ENCODE measurements at places on chromosomes 2 and 18. TPM values are rescaled to one million over a fixed set of nuclear protein-coding genes. Genes with fewer than 3 reads are reported as not detected.

GRCh38 chr2:222290736-222291484 lies 7.9 kb downstream of the PAX3 start:
- H3K4me1 ChIP-seq = peaks cover 9% of the 10 kb centered on the region
- peaks cover 48% of the 10 kb centered on the region for H3K27me3 ChIP-seq
- DNase-seq = peak; percentile 16

DNA sequence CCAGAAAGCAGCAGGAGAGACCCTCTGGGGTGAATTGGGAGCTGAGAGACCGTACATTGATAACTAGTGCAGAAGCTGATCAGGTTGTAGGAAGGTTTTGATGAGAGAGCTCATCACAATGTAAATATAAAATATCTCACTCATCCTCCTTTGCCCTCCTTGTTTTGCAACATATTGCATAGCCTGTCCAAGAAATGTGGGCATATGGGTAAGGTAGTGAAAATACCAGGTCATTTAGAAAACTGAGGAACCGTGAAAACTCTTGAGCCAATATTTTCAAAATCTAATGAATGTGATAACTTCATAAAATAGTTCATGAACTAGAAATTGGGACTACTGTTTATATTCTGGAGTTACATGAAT lies 31.4 kb downstream of the C18orf54 start:
- H3K4me3 ChIP-seq = no peak overlapping the region
- DNase-seq = no peak
- H3K36me3 ChIP-seq = no peaks in the 10 kb centered on the region
- H3K27ac ChIP-seq = no peak overlapping the region
- H3K27me3 ChIP-seq = no peaks in the 10 kb centered on the region
- H3K4me1 ChIP-seq = no peaks in the 10 kb centered on the region

DNA sequence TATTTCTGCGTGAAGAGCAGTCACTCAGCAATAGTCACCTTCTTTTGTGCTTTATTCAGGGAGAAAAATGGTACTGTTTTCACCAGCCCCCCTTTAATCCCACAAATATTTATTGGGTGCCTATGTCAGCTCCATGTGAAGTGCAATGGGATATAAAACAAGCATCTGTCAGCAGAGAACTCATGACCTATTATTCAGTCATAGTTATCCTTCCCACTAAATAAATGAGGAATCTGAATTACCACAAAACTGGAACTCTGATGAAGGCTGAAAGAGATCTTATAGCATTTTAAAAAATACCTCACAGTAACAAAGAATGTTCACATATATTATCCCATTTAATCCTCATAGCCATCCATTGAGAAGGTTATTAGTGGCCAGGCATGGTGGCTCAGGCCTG lies 45.8 kb downstream of the DHX57 start:
- no peaks in the 10 kb centered on the region for H3K36me3 ChIP-seq
- DNase-seq = no peak
- H3K27me3 ChIP-seq = no peaks in the 10 kb centered on the region
- H3K4me3 ChIP-seq = no peak overlapping the region
- H3K27ac ChIP-seq = no peak overlapping the region
- H3K4me1 ChIP-seq = no peaks in the 10 kb centered on the region

ALKAL2 gene
- not detected for total RNA-seq

TMEM247 gene
- not detected for total RNA-seq

DNA sequence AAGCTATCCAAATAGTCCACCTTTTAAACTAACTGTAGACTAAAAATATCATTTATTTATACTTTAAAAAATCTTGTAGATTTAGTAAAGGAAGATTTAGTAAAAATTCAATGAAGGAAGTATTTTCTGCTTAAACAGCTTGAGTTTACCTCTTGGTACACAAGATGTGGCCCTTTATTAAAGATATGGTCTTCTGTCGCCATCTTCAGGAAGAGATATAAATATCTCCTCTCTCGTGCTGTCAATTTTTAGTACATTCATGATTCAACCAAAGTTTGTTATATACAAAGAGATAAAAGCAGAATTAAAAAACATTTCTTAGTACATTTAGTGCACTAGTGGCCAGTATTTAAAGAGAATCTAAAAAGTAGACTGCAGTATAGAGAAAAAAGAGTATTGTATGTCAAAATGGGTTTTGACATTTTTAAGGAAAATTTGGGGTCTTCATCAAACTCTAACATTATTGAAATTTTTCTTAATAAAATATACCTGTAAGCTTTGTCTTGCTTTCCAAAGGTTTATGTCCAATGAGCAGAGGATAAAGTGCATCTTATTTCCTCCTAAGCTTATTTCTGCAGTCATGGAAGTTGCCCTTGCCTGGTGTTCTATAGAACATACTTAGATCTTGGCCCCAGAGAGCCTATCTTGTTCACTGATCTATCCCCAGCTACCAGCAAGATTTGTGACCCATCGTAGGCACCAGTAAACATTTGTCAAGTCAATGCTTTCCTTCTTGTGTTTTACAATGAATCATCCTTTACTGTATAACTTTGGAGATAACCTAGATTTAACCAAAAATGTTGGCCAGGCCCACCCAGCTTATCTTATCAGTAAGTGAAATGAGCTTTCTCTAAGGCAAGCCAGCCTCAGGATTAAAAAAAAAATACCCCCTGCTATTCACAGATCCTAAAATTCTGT lies 18.5 kb upstream of the EML6 start:
- H3K4me3 ChIP-seq = no peak overlapping the region
- no peaks in the 10 kb centered on the region for H3K4me1 ChIP-seq
- no peak for DNase-seq
- H3K36me3 ChIP-seq = no peaks in the 10 kb centered on the region
- H3K27me3 ChIP-seq = no peaks in the 10 kb centered on the region

- no peaks in the 10 kb centered on the region for H3K27me3 ChIP-seq
- H3K4me1 ChIP-seq = no peaks in the 10 kb centered on the region
- H3K4me3 ChIP-seq = no peak overlapping the region
- H3K36me3 ChIP-seq = no peaks in the 10 kb centered on the region
- no peak for DNase-seq
- H3K27ac ChIP-seq = no peak overlapping the region
Measured at GRCh38 chr2:120858361-120859106, 122.9 kb downstream of the GLI2 start.

DNA sequence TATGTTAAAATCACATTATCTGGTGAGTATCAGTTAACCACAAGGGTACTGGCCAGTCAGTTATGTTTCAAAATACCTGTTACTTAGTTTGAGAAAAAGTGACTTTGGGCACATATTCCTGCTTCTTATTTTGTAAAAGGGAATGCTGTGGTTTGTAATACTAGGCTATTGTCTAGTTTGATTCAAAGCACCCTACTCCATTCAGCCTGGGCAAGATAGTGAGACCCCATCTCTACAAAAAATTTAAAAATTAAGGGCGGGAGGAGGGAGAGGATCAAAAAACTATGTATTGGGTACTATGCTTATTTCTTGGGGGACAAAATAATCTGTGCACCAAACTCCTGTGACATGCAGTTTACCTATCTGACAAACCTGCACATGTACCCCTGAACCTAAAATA lies 18.9 kb downstream of the MBD5 start:
- no peak overlapping the region for H3K4me3 ChIP-seq
- H3K36me3 ChIP-seq = no peaks in the 10 kb centered on the region
- H3K27ac ChIP-seq = no peak overlapping the region
- DNase-seq = no peak

TCF23 gene
- not detected for total RNA-seq

DNA sequence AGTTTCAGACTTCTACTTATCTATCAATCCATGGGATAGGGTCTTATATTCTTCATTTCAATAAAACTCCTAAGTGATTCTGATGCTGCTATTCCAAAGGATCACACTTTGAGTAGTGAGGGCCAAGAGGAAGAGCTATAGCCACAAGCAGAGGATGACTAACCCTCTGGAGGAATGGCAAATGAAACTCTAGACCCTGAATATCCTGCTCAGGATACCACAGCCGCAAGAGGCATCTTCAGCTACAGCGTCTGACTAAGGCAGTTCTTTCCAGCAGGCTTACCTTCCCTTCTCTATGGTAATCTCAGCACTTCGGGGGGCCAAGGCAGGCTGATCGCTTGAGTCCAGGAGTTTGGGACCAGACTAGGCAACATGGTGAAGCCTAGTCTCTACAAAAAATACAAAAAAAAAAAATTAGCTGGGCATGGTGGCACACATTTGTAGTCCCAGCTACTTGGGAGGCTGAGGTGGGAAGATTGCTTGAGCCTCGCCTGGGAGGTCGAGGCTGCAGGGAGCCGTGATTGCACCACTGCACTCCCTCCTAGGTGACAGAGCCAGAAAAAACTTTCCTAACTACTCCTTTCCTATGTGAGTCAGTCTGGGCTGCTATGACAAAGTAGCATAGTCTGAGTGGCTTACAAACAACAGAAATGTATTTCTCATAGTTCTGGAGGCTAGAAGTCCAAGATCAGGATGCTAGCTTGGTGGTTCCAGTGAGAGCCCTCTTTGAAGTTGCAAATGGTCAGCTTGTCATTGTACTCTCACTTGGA lies 371.9 kb downstream of the IRS1 start:
- H3K27me3 ChIP-seq = no peaks in the 10 kb centered on the region
- peak overlapping the region; percentile 85 for H3K27ac ChIP-seq
- no peak overlapping the region for H3K4me3 ChIP-seq
- H3K4me1 ChIP-seq = peaks cover 28% of the 10 kb centered on the region

DNA sequence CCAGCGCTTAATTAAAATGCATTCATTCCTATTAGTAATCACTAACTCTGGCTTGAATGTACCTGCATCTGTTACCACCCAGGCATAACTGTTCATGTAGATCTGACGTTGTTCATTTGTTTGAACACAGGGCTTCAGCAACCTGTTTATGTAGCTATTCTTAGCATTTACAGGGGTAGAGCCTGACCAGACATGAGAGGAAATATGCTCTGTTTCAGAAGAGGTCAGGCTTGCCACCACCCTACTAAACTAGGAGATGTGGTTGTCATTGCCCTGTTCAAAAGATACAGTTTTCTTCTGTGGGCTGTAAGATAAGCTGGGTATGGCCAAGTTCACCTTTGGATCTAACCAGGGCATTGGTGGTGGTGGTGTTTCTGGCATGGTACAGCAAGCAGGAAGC lies 8.8 kb downstream of the MGAT5 start:
- no peak overlapping the region for H3K4me3 ChIP-seq
- H3K27ac ChIP-seq = no peak overlapping the region
- peaks cover 17% of the 10 kb centered on the region for H3K4me1 ChIP-seq
- H3K36me3 ChIP-seq = no peaks in the 10 kb centered on the region
- DNase-seq = no peak

IL18R1 gene
- total RNA-seq = 0.80 TPM

- H3K4me1 ChIP-seq = no peaks in the 10 kb centered on the region
- H3K36me3 ChIP-seq = no peaks in the 10 kb centered on the region
- no peak for DNase-seq
- H3K27ac ChIP-seq = no peak overlapping the region
Measured at GRCh38 chr2:129711816-129712675, 267.4 kb upstream of the RAB6C start.

- H3K27me3 ChIP-seq = no peaks in the 10 kb centered on the region
- no peaks in the 10 kb centered on the region for H3K36me3 ChIP-seq
- no peak overlapping the region for H3K27ac ChIP-seq
- no peaks in the 10 kb centered on the region for H3K4me1 ChIP-seq
- H3K4me3 ChIP-seq = no peak overlapping the region
Measured at GRCh38 chr2:23200787-23201114, 184.2 kb upstream of the KLHL29 start.

GRCh38 chr18:59056706-59057492 lies 82.8 kb upstream of the SEC11C start:
- peak; percentile 73 for DNase-seq
- H3K4me3 ChIP-seq = no peak overlapping the region
- no peak overlapping the region for H3K27ac ChIP-seq
- H3K4me1 ChIP-seq = peaks cover 21% of the 10 kb centered on the region

- peaks cover 18% of the 10 kb centered on the region for H3K4me1 ChIP-seq
- no peak for DNase-seq
- H3K4me3 ChIP-seq = peak overlapping the region; percentile 88
- H3K27me3 ChIP-seq = no peaks in the 10 kb centered on the region
- no peaks in the 10 kb centered on the region for H3K36me3 ChIP-seq
Measured at GRCh38 chr18:11909591-11910026, 1.5 kb upstream of the MPPE1 start.

SETBP1 gene
- total RNA-seq = 19.5 TPM

GRCh38 chr18:79186649-79187048 lies 117.5 kb downstream of the ATP9B start:
- H3K27ac ChIP-seq = no peak overlapping the region
- H3K4me3 ChIP-seq = no peak overlapping the region
- H3K4me1 ChIP-seq = no peaks in the 10 kb centered on the region
- H3K27me3 ChIP-seq = no peaks in the 10 kb centered on the region

ONECUT2 gene
- total RNA-seq = not detected

GRCh38 chr2:100818003-100818605 lies 1.8 kb upstream of the NPAS2 start:
- peak overlapping the region; percentile 87 for H3K27ac ChIP-seq
- peak overlapping the region; percentile 83 for H3K4me3 ChIP-seq
- no peaks in the 10 kb centered on the region for H3K36me3 ChIP-seq
- H3K27me3 ChIP-seq = no peaks in the 10 kb centered on the region
- DNase-seq = no peak

- peak; percentile 3 for DNase-seq
- H3K36me3 ChIP-seq = peaks cover 19% of the 10 kb centered on the region
- no peak overlapping the region for H3K27ac ChIP-seq
- no peak overlapping the region for H3K4me3 ChIP-seq
- no peaks in the 10 kb centered on the region for H3K27me3 ChIP-seq
Measured at GRCh38 chr2:240123821-240124650, 12.1 kb downstream of the COPS9 start.

HOXD12 gene
- not detected for total RNA-seq

GRCh38 chr2:15147591-15147990 lies 413.5 kb downstream of the NBAS start:
- no peak overlapping the region for H3K4me3 ChIP-seq
- no peak for DNase-seq
- H3K36me3 ChIP-seq = no peaks in the 10 kb centered on the region
- no peak overlapping the region for H3K27ac ChIP-seq
- H3K27me3 ChIP-seq = no peaks in the 10 kb centered on the region

CROCC2 gene
- total RNA-seq = not detected

- H3K36me3 ChIP-seq = no peaks in the 10 kb centered on the region
- no peak overlapping the region for H3K4me3 ChIP-seq
- DNase-seq = no peak
- H3K27ac ChIP-seq = no peak overlapping the region
Measured at GRCh38 chr2:138622613-138623012, 121.0 kb downstream of the SPOPL start.

MGAT5 gene
- total RNA-seq = 5.7 TPM

- no peak for DNase-seq
- no peaks in the 10 kb centered on the region for H3K36me3 ChIP-seq
- H3K27ac ChIP-seq = no peak overlapping the region
- H3K4me1 ChIP-seq = no peaks in the 10 kb centered on the region
Measured at GRCh38 chr2:239020541-239021041, 172.7 kb downstream of the TWIST2 start.

KCNF1 gene
- not detected for total RNA-seq

- no peak overlapping the region for H3K4me3 ChIP-seq
- no peak for DNase-seq
- H3K27me3 ChIP-seq = no peaks in the 10 kb centered on the region
- H3K36me3 ChIP-seq = no peaks in the 10 kb centered on the region
Measured at GRCh38 chr2:36659872-36660312, 36.6 kb upstream of the VIT start.
